ENCODE measurements at places on chromosomes 4 and X.

GRCh38 chr4:145101091-145101490 lies 3.0 kb downstream of the ABCE1 start:
- no peak for DNase-seq

DNA sequence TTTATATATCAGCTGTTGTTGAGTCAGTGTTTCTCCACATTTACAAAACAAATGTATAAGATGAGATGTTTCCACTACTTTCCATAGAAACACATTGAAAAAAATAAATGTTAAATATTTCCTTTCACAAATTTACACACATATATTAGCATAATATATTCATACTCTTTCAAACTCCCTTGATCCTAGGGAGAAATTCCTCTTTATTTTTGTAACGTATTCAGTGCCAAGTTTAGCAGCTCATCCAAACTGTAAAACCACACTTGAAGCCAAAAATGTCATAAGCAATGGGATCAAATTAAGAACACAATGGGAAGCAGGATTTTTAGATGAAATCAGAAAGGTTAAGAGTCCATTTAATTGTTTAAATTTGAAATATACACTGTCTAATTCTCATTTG lies 381.1 kb upstream of the MAD2L1 start:
- no peak for DNase-seq

- no peak for DNase-seq
These were observed 101.1 kb upstream of the SHISA3 start for GRCh38 chr4:42296196-42296595.

DNA sequence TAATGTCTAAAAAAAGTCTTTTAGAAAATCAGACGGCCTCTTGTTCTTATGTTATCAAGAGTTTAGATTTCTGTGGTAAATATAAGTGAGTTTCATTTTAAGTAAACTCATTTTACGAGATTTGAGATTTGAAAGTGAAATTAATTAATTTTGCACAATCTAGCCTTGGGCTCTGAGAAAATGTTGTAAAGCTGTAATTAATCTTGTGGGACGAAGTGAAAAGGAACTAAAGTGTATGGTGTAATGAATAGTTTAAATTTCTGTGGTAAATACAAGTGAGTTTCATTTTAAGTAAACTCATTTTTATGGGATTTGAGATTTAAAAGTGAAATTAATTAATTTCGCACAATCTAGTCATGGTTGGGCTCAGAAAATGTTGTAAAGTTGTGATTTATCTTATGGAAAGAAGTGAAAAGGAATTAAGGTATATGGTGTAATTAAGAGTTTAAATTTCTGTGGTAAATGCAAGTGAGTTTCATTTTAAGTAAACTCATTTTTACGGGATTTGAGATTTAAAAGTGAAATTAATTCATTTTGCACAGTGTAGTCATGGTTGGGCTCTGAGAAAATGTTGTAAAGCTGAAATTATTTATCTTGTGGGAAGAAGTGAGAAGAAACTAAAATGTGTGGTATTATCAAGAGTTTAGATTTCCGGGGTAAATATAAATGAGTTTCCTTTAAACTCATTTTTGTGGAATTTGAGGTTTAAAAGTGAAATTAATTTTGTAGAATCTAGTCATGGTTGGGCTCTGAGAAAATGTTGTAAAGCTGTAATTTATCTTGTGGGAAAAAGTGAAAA lies 1.6 kb downstream of the SCML1 start:
- no peak for DNase-seq

DNA sequence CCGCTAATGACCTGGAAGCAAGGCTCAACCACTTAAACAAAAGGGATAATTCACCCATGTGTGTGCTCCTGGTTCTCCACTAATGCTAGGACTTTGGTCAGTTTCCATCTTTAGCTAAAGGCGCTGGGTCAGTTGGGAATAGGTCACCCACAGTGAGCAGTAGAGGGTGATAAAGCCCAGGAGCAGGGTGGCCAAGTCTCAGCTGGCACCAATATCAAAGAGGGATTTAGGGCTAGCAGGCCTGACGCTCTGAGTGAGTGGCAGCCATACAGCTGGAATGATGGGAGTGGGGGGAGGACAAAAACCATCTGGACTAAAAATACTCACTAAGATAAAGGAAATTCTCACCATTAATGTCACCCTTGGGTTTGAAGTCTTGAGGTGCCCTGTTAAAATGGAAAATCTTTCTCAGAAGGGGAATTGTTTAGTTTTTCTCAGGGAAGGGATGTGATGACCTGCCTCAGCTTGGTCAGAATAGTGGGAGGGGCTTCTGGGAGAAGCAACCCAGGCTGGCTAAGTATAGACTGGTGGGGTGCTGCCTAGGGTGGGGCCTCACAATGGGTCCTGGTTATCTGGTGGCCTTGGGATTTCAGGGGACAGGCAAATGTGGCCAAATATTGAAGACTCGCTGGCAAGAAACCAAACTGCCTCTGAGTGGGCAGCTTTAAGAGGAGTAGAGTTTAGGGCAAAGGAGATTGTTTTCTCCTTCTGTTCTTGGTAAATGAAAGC lies 47.1 kb downstream of the TSC22D3 start:
- no peak for DNase-seq

DNA sequence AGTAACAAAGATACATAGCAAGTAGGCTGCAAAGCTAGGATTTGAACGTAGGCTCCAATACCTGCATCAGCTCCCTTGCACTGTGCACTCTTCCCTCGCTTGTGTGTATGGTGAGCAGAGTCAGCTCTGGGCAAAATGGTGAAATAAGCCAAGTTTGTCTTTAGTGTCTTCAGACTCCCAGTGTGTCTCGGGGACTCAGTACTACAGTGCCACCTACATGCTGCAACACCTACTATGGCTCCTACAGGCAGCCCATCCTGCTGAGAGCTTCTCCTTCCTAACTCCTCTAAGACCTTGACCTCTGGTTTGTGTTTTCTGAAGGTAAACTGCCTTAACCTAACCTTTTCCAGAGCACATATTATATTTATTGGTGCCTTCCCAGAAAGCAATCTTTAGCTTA lies 42.5 kb downstream of the RTL9 start:
- DNase-seq = no peak

GRCh38 chr4:162706632-162707031 lies 460.1 kb downstream of the NAF1 start:
- no peak for DNase-seq

DNA sequence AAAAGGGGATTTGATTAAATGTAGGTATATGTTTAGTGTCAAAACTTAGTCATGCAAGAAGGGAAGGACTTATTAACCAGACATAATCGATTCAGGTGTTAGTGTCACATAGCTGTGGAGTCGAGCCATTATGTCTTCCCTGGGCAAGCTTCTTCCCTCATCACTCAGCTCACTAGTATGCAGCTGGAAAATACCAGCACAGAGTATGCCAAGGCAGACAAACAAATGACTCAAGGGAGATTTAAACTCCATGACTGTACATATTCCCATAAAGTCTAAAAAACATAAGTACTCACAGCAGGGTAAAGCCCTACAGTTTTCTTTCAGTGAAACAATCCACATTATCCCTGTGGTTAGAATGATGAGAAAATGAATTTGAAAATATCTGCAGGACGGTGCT lies 304.5 kb downstream of the CBLL2 start:
- DNase-seq = no peak

DNA sequence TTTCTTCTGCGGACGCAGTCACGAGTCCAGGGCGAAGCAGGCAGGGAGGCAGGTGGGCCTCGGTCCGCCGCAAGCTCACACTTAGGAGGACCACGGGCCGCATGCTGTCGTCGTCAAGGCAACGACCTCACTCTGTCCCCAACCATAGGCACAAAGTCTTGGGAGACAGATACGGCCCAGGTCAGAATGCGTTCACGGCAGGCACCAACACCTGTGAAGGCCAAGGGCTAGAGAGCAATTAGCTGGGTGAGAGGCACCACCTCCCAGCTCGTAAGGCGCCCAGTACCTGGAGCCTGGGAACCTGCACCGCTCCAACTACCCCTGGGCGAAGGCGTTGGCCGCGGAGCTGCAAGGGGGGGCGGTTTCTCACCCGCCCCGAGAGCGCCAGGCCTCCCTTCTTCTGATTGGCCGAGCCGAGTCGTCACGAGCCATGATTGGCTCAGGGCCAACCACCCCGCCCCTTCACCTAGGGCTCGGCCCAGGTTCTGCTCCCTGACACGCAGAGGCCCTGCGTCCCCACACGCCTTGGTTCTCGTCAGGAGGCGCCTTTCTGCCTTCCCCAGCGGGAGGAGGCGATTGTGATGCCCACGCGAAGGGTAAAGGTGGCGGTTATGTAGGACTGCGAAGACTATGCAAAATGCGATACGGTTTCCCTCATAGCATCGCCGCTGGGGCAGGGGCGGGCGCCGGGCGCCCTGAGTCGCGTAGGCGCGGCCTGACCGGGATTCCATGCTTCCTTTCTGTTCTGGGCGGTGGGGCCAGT lies at the start of gene CDKL2:
CDKL2 (minus strand) TSS at position 355 of the 763 bp plus-strand sequence. CDS start 4,540 bp downstream, outside the sequence.
- peak; percentile 63 for DNase-seq
